T-cell (primary cell): ENCODE measurements at places on chromosomes 16 and 17. TPM values are rescaled to one million over a fixed set of nuclear protein-coding genes. Genes with fewer than 3 reads are reported as not detected.

WNK4 gene
- not detected for total RNA-seq

AANAT gene
- total RNA-seq = not detected

- H3K4me1 ChIP-seq = no peaks in the 10 kb centered on the region
These were observed 39.8 kb upstream of the METTL16 start for GRCh38 chr17:2551493-2551892.

GRCh38 chr17:9330611-9331271 lies 244.9 kb downstream of the STX8 start:
- no peak overlapping the region for H3K4me3 ChIP-seq
- H3K4me1 ChIP-seq = no peaks in the 10 kb centered on the region
- H3K36me3 ChIP-seq = no peaks in the 10 kb centered on the region
